ENCODE measurements at places on chromosomes 3 and 15.

- no peak for DNase-seq
Observed at GRCh38 chr3:187000711-187001151, 70.4 kb downstream of the ST6GAL1 start.

DNA sequence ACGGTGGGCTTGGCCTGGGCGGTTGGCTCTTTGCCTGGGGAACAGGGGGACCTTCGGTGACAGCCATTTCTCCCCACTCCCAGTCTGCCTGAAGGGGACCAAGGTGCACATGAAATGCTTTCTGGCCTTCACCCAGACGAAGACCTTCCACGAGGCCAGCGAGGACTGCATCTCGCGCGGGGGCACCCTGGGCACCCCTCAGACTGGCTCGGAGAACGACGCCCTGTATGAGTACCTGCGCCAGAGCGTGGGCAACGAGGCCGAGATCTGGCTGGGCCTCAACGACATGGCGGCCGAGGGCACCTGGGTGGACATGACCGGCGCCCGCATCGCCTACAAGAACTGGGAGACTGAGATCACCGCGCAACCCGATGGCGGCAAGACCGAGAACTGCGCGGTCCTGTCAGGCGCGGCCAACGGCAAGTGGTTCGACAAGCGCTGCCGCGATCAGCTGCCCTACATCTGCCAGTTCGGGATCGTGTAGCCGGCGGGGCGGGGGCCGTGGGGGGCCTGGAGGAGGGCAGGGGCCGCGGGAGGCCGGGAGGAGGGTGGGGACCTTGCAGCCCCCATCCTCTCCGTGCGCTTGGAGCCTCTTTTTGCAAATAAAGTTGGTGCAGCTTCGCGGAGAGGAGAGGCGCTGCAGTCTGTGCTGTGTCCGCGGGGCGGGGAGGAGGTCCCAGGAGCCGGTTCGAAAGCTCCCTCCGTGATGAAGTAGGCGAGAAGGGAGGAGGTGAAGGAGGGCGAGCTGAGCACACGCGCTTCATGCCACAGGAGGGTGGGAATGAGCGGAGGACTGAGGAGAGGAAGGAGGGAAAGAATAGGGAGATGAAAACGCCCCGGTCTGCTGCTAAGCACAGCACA, 9.6 kb downstream of the CLEC3B start:
- no peak for DNase-seq

DNA sequence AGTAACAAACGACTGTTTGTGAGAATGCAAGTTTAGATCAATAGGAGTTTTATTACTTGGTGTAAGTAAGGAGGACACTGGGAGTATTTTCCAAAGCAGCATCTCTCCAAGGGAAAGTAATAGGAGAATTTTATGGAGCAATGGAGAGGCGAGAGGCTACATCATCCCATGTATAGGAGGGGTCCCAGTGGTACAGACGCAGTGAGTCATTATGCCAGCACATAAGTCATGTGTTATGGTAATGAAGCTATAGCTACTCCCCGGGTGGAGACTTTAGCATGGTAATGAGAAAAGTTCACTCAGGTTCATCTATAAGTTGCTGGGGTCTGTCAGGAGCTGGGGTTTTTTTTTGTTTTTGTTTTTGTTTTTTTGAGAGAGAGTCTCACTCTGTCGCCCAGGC, 29.5 kb upstream of the ZNF445 start:
- DNase-seq, result no peak

GRCh38 chr3:57161915-57162314, 3.2 kb downstream of the IL17RD start:
- no peak for DNase-seq

- no peak for DNase-seq
Observed at GRCh38 chr3:10996345-10997013, 3.9 kb downstream of the SLC6A1 start.

Measured in NK-92 treated with Interleukin-12 subunit alpha and Interleukin-12 subunit beta, amount 100 ng/mL, for 24 hours (cell line).